ENCODE measurements at places on chromosomes 1 and 21.

DNA sequence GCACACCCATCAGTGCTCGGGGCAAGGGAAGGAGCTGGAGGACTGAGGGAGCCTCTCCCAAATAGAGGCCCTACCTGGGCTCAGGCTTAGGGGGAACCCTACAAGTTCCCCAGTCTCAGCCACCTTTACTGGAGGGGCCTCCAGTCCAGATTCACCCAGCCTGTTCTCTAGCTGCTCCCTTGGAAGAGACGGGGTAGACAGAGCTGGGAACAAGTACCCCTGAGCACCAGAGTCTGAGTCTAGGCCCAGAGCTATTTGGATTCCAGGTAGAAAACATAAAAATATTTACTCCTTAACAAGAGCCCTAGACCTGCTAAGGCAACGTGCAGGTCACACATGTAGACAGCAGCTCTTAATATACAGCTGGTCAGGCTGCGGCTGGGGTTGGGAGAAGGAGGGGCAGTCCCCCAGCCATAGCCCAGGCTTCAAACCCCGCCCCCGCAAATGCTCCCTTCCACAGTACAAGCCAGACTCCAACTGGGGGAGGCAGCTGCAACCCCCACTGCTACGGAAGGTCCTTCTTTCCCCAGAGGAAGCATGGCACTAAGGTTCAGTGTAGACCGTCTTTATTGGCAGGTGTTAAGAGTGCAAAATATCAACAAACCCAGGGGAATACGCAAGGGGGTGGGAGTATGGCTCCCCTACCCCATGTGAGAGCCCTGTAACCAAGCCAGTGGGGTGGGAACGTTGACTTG lies 8.0 kb downstream of the TENT5B start:
- DNase-seq = peak; percentile 56

- DNase-seq = peak; percentile 46
These were observed 100.1 kb upstream of the S1PR1 start for GRCh38 chr1:101136739-101137138.

DNA sequence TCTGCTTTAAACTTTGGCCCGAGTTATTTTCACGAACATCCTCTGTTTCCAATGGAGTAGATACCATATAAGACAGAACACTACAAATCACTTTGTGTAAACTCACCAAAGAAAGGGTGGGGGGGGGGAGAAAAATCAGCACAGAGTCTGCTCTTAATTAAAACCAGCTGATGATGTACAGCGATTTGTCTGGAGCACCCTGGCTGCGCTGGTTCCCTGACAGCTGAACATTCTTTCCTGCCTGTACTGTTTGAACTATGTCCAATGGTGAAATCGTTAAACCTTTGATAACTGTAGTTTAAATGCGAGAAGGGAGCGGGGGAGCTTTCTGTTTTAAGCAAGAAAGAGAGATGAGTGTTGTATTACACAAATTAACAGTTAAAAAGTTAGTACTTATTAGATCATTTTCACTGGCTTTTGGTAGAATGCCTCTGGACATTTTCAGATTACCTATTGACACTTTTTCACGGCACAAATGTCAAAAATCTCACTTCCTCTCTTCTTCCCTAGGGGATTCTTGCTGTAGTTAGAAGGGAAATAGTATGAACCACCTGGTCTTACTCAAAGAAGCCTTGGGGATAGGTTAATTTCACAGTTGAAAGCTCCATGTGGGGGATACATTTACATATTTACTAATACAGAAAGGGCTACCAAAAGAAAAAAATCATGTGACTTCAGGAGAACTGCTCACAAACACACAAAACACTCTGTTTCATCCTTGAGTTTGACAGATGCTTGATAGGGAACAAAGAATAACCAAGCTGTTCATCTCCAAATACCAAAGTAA lies 140.2 kb upstream of the RUNX1 start:
- DNase-seq = peak; percentile 96

- DNase-seq = peak; percentile 70
These were observed 29.4 kb downstream of the FRRS1 start for GRCh38 chr1:99737016-99737415.

GRCh38 chr1:18328803-18329202 lies 151.9 kb upstream of the KLHDC7A start:
- DNase-seq = no peak

DNA sequence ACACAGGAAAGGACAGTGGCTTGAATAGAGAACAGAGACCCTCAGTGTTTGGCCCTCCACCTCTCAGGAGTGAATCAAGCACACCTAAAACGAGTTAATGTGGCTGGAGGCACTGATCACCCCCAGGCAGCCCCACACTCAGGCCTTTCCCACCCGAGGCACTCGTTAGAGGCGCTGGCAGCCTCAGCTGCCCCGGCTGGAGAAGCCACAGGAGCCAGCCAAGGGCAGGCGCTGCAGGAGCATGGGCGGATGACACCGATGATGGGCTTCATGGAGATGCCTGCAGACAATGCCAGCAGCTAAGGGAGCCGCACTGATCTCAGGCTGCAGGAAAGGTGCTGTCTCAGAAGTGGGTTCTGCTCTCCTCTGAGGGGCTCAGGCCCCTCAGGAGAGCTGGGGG lies 24.1 kb upstream of the ABCG1 start:
- no peak for DNase-seq

DNA sequence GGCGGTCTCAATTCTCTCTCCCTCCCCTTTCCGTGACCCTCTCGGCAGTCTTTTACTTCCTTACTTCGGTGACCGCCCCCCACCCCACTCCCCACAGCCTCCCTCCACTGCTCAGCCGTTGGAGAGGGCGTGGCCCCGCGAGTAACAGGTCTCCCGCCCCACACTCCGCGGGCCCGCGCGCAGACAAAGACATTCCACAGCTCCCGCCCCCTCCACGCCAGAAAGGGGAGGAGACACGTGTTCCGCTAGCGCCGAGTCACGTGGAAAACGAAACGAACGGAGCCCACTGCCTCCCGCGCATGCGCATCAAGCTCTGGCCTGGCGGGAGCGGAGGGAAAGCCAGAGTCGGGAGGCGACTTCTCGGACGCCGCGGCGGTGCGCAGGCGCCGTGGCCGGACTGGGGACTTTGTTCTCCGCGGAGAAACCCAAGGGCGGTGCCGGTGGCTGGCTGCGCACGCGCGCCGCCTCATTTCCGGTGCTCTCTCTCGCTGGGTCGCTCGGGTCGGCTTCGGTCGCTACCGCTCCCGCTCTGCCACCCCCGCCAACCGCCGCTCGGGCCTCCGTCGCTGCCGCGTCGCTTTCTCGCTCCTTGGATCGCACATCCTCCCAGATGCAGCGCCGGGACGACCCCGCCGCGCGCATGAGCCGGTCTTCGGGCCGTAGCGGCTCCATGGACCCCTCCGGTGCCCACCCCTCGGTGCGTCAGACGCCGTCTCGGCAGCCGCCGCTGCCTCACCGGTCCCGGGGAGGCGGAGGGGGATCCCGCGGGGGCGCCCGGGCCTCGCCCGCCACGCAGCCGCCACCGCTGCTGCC lies at the start of gene KHDRBS1:
TSS of gene KHDRBS1 (plus strand) at position 483 of the 813 bp plus-strand sequence. CDS start at position 611, 128 bp downstream.
- peak; percentile 99 for DNase-seq

- peak; percentile 49 for DNase-seq
These were observed 47.9 kb upstream of the LAPTM5 start for GRCh38 chr1:30805304-30806003.

GRCh38 chr1:95282518-95282895 lies 48.5 kb downstream of the RWDD3 start:
- DNase-seq = peak; percentile 83

DNA sequence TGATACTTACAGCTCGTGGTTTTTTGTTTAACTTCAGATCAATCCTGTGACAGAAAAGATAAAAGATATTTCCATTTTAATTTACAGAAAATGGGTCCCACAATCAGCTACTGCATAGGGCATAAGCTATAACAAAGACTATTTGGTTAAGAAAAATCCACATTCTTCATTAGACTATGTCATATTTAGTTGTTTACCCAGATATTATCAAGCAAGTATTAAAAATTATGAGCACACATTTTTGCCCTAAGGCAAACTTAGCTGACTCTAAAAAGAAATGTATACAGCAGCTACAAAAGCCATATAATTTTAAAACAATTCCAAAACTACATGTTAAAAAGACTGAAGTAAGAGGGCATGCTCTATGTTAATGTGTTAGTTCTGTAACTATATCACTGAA lies 18.7 kb downstream of the MEAF6 start:
- no peak for DNase-seq

DNA sequence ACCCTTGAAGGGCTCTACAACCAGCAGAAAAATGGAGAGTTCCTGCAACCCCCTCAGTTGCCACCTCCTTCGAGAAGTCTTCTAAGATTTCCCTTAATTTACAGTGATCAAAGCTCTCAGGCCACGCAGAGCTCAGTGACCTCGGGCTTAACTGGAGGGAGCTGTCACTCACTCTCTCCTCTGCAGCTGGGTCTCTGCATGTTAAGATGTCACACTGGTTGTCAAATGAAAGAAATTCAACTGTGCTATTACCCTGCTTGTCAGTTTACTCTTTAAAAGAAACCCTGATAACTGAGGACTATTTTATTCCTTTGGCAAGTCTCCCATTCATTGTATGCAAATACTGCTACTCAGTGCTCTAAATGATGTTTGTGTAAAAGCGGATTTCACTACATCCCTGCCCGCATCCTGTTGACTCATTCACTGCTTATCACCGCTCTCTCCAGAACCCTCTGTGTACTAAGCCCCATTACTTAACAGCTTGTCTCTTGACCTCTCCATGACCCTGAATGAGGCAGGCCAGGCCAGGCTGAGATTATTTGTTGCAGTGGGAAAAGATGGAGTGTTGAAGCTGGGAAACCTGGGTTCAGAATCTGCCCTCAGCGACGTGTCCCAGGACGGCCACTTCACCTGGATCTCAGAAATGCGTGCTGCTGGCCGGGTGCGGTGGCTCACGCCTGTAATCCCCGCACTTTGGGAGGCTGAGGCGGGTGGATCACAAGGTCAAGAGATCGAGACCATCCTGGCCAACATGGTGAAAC lies 13.7 kb downstream of the DHRS3 start:
- DNase-seq = peak; percentile 99

DNA sequence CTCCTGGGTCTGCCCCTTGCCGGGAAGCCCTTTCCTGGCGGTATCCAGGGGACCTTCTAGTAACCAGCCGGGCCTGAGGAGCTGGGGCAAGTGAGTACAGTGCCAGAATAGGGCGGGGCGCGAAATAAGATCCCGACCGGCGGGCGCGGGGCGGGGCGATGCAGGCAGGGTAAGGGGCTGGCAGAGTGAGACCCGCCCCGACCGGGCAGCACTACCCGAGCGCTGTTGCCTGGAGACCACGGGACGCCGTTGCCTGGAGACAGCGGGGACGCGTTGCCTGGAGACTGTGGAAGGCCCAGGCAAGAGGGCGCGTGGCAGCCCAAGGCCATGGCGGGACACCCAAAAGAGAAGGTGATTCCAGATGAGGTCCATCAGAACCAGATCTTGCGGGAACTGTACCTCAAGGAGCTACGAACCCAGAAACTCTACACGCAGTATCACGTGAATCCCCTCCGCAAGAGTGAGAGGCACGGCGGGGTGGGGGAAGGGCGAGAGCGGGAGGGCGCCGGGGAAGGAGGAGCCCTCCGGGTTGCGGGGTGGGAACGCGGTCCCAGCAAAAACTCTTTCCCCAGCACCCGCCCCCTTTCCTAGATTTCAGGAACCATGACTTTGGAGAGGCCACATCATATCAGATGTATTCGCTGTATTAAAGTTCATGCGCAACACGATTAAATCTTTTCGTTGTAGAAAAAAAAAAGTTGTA lies 24.3 kb downstream of the EBNA1BP2 start:
- DNase-seq = peak; percentile 56

- peak; percentile 29 for DNase-seq
These were observed 7.7 kb upstream of the ZNF669 start for GRCh38 chr1:247111700-247112478.

DNA sequence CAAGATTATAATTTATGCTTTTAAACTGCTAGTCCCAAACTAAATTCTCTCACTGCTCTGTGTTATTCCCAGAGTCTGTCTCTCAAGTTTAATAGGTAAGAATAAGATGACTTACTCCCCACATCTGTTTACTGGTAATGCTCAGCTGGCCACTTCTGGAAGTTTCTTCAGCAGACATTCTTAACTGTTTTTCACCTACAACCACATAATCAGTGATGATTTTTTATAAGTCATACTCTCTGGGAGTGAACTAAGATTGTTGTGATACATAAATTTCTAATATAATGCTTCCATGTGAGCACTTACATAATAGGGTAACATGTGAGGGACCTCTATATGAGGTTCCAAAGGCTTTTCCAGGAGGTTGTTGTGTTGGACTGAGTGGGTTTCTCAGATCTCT lies 8.7 kb downstream of the SLAMF7 start:
- no peak for DNase-seq

DNA sequence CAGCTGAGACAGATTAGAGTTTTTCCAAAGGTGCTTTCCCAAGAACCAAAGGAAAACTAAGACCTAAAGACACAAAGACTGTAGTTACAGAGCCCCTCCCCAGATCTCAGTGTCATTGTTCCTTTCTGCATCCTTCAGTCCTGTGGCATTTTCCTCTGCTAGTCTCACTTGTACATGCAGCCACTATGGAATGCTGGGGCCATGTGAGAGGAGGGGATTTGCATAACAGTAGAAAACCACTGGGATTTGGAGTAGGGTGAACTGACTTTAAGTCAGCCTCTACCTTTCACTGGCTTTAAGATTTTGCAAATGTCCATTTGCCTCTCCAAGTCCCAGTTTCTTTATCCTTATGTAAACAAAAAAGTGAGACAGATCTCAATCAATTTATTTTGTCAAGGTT lies 119.4 kb upstream of the F3 start:
- DNase-seq = peak; percentile 47

- DNase-seq = no peak
These were observed 15.3 kb downstream of the RPS6KC1 start for GRCh38 chr1:213066363-213066762.

GRCh38 chr1:206728697-206728987 lies 41.9 kb upstream of the IL19 start:
- no peak for DNase-seq

DNA sequence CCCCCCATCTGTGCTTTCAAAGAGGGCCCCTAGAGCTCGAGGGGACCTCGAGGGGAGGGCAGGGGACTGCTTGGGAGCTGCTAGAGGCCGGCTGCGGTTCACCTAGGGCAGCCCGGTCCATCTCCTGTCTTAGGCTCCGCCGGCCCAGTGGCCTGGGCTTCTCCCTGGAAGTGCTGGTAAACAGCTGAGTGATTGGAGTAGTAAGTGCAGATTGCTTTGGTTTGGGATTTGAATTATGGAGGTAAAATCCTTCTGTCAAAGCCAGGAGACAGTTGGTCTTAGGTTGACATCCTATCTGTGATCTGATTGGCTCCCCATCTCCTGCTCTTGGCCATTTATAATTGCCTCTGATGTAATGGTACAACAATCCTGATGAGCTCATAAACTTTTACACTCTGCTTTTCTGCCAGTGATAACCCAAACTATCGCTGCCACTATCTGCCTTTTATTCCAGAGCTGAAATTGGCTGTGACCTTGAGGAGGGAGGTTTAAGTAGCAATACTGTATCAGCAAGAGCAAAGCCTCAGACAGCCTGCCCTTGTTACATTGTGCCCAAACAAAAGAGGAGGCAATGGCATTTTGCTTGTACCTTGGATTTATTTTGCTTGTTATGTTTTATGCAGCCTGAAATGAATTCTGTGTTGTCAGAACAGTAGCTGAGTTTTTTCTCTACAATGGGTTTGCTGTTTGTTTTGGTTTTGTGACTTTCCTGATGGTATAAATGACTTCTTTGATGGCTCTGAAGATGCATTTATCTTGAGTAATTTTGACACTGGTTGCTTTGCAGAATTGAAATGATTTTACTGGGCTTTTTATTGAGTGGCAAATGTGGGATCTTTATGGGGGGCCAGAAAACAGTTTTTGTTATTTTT lies 2.4 kb downstream of the ARID1A start:
- DNase-seq = peak; percentile 96

Data from fibroblast of skin of right biceps (primary cell).